ENCODE measurements at places on chromosomes 3 and 15. TPM values are rescaled to one million over a fixed set of nuclear protein-coding genes. Genes with fewer than 3 reads are reported as not detected.

TMEM62 gene
- total RNA-seq: 12.7 TPM

RASL12 gene
- total RNA-seq: 1.1 TPM

FBN1 gene
- 823 TPM for total RNA-seq

VEPH1 gene
- total RNA-seq: 155 TPM

CCR9 gene
- total RNA-seq: not detected

P2RY14 gene
- under 0.01 TPM for total RNA-seq

ADAMTS9 gene
- total RNA-seq: 4.2 TPM

MYRIP gene
- under 0.01 TPM for total RNA-seq

SGO1 gene
- 9.8 TPM for total RNA-seq

SAMD7 gene
- not detected for total RNA-seq

ZDHHC19 gene
- not detected for total RNA-seq

UCN2 gene
- total RNA-seq: 0.85 TPM
